ENCODE measurements at places on chromosomes 5 and 9. TPM values are rescaled to one million over a fixed set of nuclear protein-coding genes. Genes with fewer than 3 reads are reported as not detected.
A peak's percentile ranks its signal among the peaks of the same experiment; 100 is the strongest.

DNA sequence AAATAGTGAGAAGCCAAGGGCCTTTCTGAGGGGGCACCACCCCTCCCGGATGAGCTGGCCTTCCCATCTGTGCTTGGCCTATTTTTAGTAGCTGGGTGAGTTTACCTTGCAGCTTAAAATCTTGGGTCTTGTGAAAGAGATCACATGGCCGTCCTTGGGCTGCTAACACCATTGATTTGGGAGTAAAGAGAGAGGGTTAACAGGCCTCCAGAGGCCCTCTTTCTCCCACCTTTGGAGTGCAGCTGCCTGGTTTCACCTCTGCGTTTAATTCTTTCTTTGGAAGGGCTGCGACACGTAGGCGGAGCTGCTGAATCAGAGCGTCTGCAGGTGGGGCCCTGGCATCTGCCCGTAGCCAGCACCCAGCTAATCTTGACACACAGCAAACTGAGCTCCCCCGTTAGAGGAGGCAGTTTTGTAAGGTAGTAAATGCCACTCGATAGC, 12.8 kb downstream of the OLFM1 start:
- H3K4me3 ChIP-seq, result no peak overlapping the region
- no peak for DNase-seq
- no peak overlapping the region for H3K27ac ChIP-seq
- H3K27me3 ChIP-seq, result no peaks in the 10 kb centered on the region
- no peaks in the 10 kb centered on the region for H3K36me3 ChIP-seq

Gene IFNA16
- total RNA-seq, result not detected

DNA sequence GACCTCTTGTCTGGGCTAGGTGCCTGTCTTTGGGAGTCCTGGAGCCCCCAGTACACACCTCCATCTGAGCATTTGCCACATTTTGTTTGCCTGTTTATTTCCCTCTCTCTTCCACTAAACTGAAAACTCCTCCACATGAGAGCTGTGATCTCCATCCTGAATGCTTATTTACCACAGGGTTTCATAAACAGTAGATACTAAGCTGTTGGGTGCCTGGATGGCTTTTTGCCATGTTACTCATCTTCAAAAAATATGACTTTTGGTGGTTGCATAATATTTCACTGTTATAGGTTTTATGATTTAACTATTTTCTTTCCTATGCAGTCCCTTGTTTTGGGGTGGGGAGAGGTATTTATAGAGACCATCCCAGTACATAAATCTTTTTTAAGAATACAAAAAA, 99.6 kb downstream of the APBA1 start:
- DNase-seq, result no peak
- no peaks in the 10 kb centered on the region for H3K36me3 ChIP-seq
- H3K27me3 ChIP-seq, result no peaks in the 10 kb centered on the region
- no peak overlapping the region for H3K27ac ChIP-seq
- H3K4me3 ChIP-seq, result no peak overlapping the region

DNA sequence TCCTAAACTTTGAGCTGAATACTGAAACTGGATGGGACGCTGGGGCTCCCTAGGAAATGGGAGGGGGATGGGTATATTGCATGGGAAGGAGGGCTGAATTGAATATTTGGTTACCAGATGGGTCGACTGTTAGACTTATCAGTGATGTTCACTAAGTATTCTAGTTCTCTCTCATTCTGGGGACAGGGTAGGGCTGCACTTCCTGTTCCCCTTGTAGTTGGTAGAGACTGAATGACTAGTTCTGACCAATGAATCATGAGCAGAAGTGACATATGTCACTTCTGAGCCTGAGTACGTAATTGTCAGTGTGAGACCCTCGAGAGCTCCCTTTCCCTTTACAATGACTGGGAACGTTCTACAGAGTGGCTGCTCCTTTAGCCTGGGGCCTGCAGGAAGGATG, 55.5 kb upstream of the DMRT1 start:
- H3K27ac ChIP-seq, result no peak overlapping the region
- H3K4me1 ChIP-seq, result no peaks in the 10 kb centered on the region
- no peaks in the 10 kb centered on the region for H3K27me3 ChIP-seq
- no peak for DNase-seq

GRCh38 chr5:124453221-124454051, 293.0 kb downstream of the ZNF608 start:
- H3K4me3 ChIP-seq, result no peak overlapping the region
- no peaks in the 10 kb centered on the region for H3K27me3 ChIP-seq
- DNase-seq, result no peak
- H3K27ac ChIP-seq, result no peak overlapping the region
- H3K36me3 ChIP-seq, result no peaks in the 10 kb centered on the region
- no peaks in the 10 kb centered on the region for H3K4me1 ChIP-seq

DNA sequence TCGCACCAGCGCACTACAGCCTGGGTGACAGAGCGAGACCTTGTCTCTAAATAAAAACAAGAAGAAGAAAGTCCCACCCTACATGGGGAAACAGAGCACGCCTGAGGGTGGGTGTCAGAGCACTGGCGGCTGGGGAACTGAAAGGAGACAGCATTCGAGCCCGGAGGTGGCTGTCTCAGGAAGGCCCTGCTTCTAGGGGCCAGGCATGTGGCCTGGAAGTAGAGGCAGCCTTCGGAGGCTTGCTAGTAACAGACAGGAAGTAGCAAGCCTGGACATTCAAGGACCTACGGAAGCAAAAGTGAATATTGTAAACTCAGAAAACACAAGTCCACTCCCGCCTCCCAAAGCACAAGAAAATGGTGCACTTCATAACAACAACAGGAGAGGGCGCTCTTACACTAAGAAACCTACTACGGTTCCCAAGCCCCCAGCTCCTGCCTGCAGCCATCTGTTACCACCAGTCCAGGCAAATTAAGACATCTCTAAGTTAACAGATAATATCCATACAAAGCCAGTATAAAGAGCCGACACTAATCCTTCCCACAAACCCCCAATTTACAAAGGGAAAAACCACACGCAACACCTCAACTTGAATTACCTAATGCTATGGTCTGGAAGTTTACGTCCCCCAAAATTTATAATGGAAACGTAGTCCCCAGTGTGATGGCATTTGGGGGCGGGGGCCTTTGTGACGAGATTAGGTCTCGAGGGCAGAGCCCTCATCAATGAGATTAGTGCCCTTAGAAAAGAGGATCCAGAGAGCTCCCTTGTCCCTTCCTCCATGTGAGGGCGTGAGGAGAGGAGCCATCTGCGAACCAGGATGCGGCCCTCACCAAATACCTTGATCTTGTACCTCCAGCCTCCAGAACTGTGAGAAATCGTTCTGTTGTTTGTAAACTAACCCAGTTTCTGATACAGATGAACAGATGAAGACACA, 7.7 kb downstream of the RASGEF1C start:
- no peaks in the 10 kb centered on the region for H3K36me3 ChIP-seq
- no peak overlapping the region for H3K4me3 ChIP-seq
- no peaks in the 10 kb centered on the region for H3K4me1 ChIP-seq
- H3K27me3 ChIP-seq, result no peaks in the 10 kb centered on the region
- no peak overlapping the region for H3K27ac ChIP-seq
- DNase-seq, result no peak

GRCh38 chr5:10892147-10892910, 131.3 kb upstream of the DAP start:
- DNase-seq, result no peak
- no peaks in the 10 kb centered on the region for H3K27me3 ChIP-seq
- no peaks in the 10 kb centered on the region for H3K36me3 ChIP-seq
- H3K4me1 ChIP-seq, result no peaks in the 10 kb centered on the region
- H3K27ac ChIP-seq, result no peak overlapping the region
- H3K4me3 ChIP-seq, result no peak overlapping the region

Gene HAVCR2
- 24.3 TPM for total RNA-seq

- no peak overlapping the region for H3K27ac ChIP-seq
- DNase-seq, result no peak
- H3K27me3 ChIP-seq, result no peaks in the 10 kb centered on the region
- no peaks in the 10 kb centered on the region for H3K36me3 ChIP-seq
Measured at GRCh38 chr9:77712533-77713130, 64.5 kb upstream of the GNA14 start.

DNA sequence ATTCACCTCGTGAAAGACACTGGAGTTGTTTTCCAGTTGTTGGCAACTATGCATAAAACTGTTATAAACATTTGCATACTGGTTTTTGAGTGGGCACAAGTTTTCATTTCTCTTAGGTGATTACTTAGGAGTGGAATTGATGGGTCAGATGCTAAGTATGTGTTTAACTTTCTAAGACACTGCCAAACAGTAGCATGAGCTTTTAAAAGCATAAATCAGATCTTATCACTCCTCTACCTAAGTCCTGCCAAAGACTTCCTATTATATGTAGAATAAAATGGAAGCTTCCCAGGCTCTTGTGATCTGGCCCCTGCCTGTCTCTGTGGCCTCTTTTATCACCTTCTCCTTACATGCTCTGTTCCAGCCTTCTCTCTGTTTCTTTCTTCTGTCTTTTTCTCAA, 72.6 kb downstream of the SH3RF2 start:
- no peaks in the 10 kb centered on the region for H3K27me3 ChIP-seq
- no peak overlapping the region for H3K27ac ChIP-seq
- DNase-seq, result no peak
- no peaks in the 10 kb centered on the region for H3K36me3 ChIP-seq

DNA sequence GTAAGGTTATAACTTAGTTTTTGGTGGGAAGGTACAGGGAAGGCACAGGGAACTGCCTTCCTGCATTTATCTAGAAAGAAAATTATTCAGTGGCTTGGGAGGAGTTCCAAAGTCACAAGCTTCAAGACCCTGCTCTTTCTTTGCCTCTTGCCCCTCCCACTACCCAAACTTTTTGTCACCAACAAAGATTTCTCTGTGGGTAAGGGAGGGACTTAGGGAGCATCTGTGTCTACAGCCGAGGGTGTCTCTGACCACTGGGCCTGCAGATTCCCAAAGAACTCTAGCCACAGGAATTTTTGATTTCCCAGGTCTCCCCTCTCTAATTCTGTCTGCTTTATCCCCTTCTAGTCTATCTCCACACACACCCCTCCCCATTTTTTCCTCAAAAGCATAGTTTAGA, 2.1 kb downstream of the ECSCR start:
- H3K4me3 ChIP-seq, result no peak overlapping the region
- H3K36me3 ChIP-seq, result no peaks in the 10 kb centered on the region
- DNase-seq, result no peak
- H3K27ac ChIP-seq, result no peak overlapping the region
- no peaks in the 10 kb centered on the region for H3K4me1 ChIP-seq

- no peaks in the 10 kb centered on the region for H3K36me3 ChIP-seq
- no peak overlapping the region for H3K27ac ChIP-seq
- no peak overlapping the region for H3K4me3 ChIP-seq
- H3K27me3 ChIP-seq, result no peaks in the 10 kb centered on the region
- DNase-seq, result no peak
Measured at GRCh38 chr9:88503845-88504764, 30.9 kb upstream of the NXNL2 start.

DNA sequence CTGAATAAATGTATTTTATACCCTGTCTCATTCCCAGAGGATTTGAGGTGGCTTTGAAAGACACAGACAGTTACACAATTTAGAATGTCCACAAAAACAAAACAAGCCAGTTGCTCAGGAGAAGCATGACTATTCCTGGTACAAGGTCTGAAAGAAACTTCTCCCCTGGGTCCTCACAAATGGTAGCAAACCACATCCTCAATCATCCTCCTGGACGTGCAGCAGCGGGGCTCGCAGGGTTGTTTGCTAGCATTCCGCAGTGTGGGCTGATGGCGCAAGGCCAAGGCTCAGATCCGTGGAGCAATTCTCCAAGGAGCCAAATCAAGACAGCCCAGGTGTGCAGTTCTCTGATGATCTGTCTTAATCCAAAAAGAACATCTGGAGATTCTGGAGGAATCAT, 210.3 kb downstream of the ACTL7B start:
- H3K27ac ChIP-seq, result no peak overlapping the region
- H3K4me1 ChIP-seq, result no peaks in the 10 kb centered on the region
- H3K27me3 ChIP-seq, result no peaks in the 10 kb centered on the region
- H3K4me3 ChIP-seq, result no peak overlapping the region
- DNase-seq, result no peak

DNA sequence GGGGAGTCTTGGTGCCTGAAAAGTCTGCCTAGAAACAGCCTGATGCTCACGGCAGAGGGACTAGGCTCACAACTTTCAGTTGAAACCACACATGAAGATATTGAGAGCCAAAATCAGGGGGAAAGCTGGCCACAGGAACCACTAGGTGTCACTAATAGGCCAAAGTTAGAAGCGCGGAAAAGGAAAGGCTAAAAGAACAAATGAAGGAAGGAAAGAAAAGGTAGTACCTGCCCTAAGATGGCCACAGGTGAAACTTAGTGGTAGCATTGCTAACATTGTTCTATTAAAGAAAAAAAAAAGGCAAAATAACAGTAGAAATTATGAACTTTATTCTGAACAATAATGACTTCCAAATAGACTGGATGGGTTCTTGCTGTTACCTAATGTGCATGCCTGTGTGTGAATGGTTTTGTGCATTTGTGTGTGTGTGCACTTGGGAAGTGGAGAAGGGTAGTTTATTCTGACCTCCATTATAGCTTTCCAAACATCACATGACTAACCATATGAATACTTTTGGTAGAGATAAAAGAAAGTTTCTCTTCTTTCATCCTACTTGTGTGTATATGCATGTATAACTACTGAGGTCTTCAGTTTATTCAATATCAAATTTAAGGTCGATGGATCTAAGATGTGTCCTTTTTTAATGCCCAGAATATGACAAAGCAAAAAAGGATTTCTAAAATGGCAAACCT, 2.1 kb upstream of the RFESD start:
- peaks cover 16% of the 10 kb centered on the region for H3K4me1 ChIP-seq
- no peaks in the 10 kb centered on the region for H3K27me3 ChIP-seq
- peak; percentile 62 for DNase-seq

- no peaks in the 10 kb centered on the region for H3K4me1 ChIP-seq
- H3K27ac ChIP-seq, result no peak overlapping the region
- DNase-seq, result no peak
Measured at GRCh38 chr9:38373679-38374078, 18.8 kb upstream of the ALDH1B1 start.

Gene CXCL14
- total RNA-seq, result 2.1 TPM

- no peaks in the 10 kb centered on the region for H3K27me3 ChIP-seq
- H3K36me3 ChIP-seq, result no peaks in the 10 kb centered on the region
- no peak overlapping the region for H3K27ac ChIP-seq
- H3K4me3 ChIP-seq, result no peak overlapping the region
- DNase-seq, result no peak
- no peaks in the 10 kb centered on the region for H3K4me1 ChIP-seq
Measured at GRCh38 chr9:75664597-75664996, 225.9 kb upstream of the PCSK5 start.

DNA sequence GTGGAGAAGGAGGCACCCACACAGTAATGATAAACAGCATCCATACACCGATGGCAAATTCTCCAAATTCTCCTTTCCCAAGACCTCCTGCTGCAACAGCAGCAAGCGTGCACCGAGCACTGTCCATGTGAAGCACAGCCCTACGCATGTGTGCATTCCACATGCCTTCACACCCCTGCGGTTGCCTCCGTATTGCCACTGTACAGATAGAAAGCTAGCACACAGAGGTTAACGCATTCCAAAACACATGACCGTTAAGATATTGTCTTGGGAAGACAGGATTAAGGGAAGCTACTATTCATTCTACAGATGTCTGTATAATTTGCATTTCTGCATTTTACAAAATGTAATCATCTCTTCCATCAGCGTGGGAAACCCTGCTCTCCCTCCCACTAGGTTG, 6.6 kb downstream of the FLT4 start:
- no peak overlapping the region for H3K4me3 ChIP-seq
- no peaks in the 10 kb centered on the region for H3K27me3 ChIP-seq
- H3K27ac ChIP-seq, result no peak overlapping the region
- no peaks in the 10 kb centered on the region for H3K4me1 ChIP-seq

GRCh38 chr9:79300068-79300467, 271.7 kb upstream of the TLE4 start:
- H3K4me3 ChIP-seq, result no peak overlapping the region
- H3K36me3 ChIP-seq, result no peaks in the 10 kb centered on the region
- no peak overlapping the region for H3K27ac ChIP-seq
